ENCODE measurements at places on chromosomes 5 and 9.

DNA sequence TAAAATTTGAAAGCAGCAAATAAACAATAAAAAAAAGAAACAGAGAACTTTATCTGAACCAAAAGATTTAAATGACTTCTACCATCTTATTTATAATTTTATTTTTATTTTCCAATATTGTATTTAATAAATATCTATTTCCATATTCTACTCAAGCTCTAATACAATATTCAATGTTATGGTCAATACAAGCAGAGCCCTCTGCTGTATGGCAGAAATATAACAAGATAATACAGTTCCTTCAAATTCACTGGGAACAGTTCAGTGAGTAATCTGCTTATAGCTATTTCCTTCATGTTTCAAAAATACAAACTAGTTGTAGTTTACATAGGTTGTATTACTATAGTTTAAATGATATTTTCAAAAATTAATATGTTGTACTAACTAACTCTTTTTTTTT lies 332.7 kb downstream of the PRDM9 start:
- no peak for DNase-seq

DNA sequence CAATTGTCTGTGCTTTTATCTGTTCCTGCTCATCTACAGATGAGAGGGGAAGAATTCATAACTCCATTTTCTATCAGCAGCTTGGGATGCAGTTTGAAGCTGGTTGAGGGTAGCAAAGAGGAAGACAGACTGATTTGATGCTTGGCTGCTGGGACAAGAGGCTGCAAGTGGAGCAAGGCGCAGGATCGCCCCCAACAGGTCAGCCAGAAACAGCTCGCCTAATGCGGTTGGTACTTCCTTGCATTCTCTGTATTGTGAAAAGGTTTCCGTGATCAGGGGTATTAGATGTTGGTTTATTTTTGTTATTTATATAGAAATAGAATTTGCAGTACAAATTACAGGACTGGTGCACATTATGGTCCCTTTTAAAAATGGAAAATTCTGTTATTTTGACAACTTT lies 40.6 kb downstream of the ZNF883 start:
- no peak for DNase-seq

DNA sequence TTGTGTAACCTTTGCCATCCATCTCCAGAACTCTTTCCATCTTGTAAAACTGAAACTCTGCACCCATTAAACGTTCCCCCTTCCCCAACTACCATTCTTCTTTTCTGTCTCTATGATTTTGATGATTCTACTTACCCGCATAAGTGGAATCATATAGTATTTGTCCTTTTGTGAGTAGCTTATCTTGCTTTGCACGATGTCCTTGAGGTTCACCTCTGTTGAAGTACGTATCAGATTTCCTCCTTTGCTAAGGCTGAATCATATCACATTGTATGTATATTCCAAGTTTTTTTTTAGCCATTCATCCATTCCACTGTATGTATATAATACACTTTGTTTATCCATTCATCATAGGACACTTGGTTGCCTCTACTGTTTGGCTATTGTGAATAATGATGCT lies 2.9 kb upstream of the RNF130 start:
- no peak for DNase-seq

- peak; percentile 67 for DNase-seq
Observed at GRCh38 chr9:131889437-131890251, 149.8 kb upstream of the RAPGEF1 start.

DNA sequence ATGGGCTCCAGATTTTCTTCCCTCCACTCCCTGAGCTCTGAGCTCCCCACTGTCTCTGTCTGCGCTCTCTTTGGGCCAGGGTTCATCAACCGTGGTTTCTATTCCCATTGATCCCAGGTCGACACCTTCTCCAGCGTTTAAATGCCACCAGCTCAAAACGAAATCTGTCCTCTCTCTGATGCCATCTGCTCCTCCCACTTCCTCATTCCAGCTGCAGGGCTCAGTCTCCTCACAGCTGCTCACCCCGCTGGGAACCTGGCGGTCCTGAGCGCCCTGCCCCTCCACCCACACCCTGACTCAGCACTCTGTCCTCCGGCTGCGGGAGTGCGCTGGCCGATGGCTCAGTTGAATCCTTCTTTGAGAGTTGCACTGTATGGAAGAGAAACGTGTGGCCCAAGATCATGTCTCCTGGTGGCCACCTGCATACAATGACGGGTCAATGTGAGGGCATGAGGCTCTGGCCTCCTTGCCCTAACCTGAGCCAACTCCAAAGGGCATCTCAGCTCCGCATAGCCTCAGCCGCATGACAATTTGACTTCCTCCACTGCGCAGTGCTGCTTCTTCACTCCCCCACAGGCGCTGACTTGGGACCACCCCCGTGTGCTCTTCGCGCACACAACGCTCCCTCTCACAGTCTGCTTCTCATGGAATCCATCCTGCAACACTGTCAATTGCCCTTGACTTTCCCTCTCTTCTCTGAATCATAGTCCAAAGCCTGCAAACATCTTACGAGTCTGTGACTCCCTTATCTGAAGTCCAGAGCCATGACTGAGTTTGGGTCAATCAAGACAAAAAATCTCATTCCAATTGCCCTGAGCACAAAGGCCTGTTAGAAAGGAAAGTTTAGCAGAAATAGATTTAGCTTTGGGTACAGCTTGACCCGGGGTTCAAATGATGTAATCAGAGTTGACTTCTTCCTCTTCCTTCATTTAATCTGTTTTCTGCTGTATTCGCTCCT lies 82.4 kb downstream of the PTCH1 start:
- DNase-seq = no peak

DNA sequence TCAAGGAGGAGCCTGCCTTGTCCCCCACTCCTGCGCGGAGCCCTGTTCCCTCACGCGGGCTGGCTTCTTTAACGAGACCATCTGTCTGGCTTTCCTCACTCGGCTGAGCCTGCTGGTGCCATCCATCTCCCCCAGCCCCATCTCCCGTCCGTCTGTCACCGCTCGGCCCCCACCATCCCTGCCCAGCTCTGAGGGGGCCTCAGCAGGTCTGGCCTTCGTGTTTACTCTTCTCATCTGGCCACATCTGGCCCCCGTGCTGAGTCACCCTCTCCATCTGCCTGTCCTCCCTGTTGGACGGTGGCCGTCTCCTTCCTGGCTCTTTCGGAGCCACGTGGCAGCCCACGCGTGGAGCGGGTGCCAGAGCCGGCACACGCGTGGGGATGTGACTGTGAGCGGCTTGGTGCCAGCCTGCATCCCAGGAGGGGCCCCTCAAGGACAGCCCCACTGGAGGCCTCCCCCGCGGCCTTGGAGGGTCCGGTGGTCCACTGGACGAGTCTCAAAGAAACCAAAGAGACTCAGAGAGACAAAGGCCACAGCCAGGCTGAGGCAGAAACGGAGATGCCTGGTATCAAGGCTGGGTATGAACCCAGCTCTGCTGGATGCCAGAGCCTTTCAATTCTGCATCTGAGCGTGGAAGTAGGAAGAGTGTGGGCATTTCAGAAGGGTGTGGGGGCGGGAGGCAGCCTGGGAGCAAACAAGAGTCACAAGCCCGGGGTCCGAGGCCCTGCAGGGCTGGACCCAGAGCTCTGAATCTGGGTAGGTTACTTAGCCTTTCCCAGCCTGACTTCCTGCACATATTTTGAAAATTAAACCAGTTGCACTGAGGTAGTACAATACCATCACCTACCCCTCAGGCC lies 76.7 kb upstream of the UNC5A start:
- DNase-seq = no peak

DNA sequence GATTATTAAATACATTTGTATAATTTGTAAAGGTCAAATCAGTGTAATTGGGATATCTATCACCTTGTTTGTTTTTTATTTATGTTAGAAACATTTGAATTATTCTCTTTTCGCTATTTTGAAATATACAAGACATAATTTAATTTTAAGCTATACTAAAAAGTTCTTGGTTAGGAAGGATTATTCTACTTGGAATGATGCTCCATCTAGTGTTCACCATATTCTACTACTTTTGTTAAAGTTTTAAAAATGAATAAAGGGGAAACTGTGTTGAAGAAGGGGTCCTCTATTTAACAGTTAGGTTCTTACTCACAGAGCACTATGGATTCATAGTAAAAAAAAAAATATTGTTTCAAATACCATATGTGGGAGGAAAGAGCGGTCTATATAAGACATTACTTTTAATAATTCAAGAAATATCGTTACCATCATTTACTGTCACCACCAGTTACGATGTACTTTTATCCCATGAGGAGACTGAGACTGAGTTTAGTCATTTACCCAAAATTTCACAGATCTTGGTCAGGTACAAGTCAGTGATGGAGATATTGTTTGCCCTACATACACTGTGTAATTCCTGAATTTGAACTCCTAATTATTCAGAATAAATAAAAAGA lies 6.3 kb upstream of the STOM start:
- DNase-seq = no peak

- no peak for DNase-seq
Observed at GRCh38 chr5:169997798-169998197, 17.5 kb upstream of the INSYN2B start.

DNA sequence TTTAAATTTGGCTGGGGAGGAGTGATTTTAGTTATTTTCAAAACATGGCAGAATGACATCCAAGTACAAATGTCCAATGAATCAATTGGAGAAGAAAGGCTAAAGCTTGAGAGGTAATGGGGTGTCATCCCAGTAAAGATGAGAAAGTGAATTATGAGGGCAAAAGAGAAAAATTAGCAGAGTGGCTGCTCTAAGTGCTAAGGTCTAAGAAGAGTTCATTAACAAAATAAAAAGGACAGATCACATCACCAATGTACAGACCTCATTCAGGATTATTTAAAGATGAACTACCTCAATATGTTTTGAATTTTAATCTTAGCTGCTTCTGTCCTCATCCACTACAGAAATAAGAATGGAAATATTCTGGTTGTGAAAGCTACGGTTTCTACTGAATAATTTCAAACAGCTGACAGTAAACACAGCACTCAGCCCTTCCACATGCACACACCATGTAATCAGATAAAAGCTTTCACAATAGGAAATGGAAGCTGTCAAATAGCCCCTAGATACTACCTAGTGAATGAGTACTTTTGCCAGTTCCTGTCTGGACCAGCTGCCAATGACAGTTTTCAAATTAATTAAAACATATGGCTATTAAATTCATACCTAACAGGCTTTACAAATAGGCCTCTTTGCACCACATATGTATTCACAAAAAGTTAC lies 171.5 kb downstream of the SSBP2 start:
- no peak for DNase-seq

DNA sequence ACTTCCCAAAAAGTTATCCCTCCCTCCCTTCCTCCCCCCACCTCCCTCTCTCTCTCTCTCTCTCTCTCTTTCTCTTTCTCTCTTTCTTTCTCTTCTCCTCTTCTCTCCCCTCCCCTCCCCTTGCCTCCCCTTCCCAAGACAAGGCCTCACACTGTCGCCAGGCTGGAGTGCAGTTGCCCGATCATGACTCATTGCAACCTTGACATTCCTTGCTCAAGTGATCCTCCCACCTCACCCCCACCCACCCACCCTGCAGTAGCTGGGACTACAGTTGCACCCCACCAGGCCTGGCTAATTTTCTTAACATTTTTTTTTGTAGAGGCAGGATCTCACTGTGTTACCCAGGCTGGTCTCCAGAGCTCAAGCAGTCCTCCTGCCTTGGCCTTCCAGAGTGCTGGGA lies 32.8 kb downstream of the VPS13A start:
- DNase-seq = no peak

DNA sequence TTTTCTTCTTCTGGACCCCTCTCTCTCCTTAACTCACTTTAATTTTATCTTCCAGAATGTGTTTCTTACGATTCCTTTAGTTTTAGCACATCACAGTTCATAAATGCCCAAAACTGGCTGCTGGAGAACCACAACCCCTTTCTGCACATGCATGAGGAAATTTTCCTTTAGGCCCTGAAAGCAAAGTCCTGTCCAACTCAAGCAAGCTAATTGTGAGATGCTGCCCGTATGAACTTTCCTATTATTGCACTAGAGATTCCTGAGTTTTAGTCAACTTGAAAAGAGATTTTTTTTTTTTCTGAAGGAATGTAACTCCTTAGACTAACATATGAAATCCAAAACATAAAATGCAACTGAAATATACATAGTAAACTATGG lies 52.1 kb upstream of the DAB2 start:
- DNase-seq = no peak

GRCh38 chr5:155898284-155898683 lies 428.7 kb upstream of the SGCD start:
- DNase-seq = no peak

GRCh38 chr5:58551492-58551891 lies 31.4 kb upstream of the RAB3C start:
- no peak for DNase-seq

- DNase-seq = no peak
Observed at GRCh38 chr5:149811453-149811852, 81.3 kb downstream of the PPARGC1B start.

DNA sequence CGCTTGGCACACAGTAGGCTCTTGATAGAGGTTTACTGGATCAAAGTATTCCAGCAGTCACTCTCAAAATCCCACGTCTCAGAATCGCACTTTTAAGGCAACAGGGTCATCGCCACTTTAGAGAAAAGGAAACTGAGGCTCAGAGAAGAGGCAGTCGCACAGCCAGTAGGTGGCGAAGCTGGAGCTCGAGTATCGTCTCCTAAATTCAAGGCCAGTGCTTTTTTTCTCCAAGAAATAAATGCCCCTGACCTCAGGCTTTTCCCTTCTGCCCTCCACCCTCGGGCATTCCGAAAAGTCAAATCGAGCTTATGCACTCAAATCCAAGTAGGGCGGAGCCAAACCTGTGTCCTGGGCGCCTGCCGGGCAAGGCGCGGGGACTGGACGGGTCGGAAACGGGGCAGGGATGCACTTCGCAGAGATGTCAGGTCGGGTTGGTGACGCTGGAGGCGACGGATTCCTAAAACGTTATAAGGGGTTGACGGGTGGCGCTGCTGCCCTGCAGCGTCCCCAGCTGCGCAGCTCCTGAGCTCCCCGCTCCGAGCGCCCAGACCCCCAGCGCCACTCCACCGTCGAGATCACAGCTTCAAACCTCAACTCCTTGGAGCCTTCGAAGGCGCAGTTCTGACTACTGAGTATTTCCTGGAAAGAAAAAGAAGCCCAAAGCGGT lies 4.7 kb upstream of the FOXB2 start:
- DNase-seq = no peak

- DNase-seq = no peak
Observed at GRCh38 chr5:102886586-102886985, 131.5 kb downstream of the PAM start.

- no peak for DNase-seq
Observed at GRCh38 chr9:89597711-89598362, 7.0 kb upstream of the GADD45G start.

- no peak for DNase-seq
Observed at GRCh38 chr9:126999315-127000068, 84.9 kb downstream of the RALGPS1 start.

- no peak for DNase-seq
Observed at GRCh38 chr5:31824869-31825517, 186.1 kb downstream of the PDZD2 start.

DNA sequence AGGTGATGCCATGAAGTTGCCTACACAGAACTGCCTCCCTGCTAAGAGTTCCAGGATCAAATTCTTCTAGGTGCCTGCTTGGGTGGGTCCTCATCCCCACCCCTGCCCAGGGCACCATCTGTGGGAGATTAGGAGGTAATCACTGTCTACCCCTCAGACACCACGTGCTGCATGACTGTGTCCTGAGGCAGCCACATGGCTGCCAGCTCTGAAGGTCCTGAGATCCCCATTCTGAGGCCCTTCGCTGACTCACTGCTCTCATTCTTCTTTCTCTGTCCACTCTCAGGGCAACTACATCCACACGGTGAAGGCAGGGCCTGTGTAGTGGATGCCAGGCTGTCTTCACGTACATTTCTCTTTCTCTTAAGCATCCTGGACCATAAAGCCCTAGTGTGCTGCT lies 222.9 kb upstream of the ANKRD55 start:
- no peak for DNase-seq

- no peak for DNase-seq
Observed at GRCh38 chr5:43193181-43193893, 1.3 kb downstream of the NIM1K start.

Data from Right ventricle myocardium superior (tissue), 1 donor.